A549 treated with Hydrocortisone at 1 μM for 4 hours (cell line): ENCODE measurements at places on chromosomes 7 and 10. TPM values are rescaled to one million over a fixed set of nuclear protein-coding genes. Genes with fewer than 3 reads are reported as not detected.

The EGFR gene
- 82.3 to 139 TPM (median 107 TPM) in 5 replicates for total RNA-seq

The CPXM2 gene
- not detected in 5 replicates for total RNA-seq

The TYW1B gene
- total RNA-seq, result 2.1 to 3.1 TPM (median 2.5 TPM) in 5 replicates

The LIPN gene
- not detected in 5 replicates for total RNA-seq

The SORCS1 gene
- not detected in 5 replicates for total RNA-seq

The C10orf95 gene
- 0.09 to 0.20 TPM (median 0.14 TPM) in 5 replicates for total RNA-seq
